ENCODE measurements at places on chromosomes 7 and 10.
A peak's percentile ranks its signal among the peaks of the same experiment; 100 is the strongest.

DNA sequence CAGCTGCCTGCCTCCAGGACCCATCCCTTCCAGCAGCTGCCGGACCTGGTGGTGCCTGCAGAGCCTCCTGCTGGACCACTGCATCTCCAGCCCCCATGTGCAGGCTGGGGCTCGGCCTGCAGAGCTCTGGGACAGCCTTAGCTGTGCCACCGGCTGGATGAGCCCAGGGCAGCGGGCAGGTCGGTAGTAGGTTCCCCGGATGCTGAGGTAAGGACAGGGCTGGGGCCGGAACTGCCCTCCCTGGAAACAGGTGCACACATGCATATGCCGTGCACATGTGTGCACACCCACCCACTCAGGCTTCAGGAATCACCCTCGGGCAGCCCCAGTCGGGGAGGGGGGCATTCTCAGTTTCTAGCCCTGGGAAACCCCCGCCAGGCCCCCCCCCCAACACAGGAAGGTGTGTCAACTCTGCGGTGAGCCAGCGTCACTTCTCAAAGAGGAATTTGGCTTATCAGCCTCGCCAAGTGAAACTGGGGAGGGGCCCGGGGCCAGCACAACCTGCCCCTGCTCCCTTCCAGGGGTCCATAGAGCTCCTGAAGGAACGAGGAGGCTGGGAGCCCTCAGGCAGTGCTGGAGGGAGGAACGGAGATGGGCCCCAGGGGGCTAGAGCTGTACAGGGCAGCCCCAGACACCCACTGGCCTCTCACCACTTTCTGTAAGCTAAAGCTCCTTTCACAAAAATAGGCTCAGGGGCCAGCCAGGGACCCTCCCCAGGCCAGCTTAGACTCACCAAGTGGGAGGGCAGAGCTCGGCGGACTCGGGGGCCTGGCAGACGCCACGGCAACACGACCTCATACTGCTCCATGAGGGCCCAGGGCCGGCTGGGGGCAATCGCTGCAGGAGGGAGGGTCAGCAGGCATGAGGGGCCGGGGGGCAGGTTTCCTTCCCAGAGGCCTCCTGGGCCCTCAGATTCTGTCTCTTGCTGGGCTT, 1.7 kb downstream of the ADAM8 start:
- DNase-seq, result no peak

GRCh38 chr7:1242256-1242605, 9.6 kb downstream of the UNCX start:
- no peak for DNase-seq

- DNase-seq, result no peak
These were observed 457 bp downstream of the PLOD3 start for GRCh38 chr7:101216860-101217387.

- DNase-seq, result no peak
These were observed 147.1 kb upstream of the GHITM start for GRCh38 chr10:83991986-83992753.

DNA sequence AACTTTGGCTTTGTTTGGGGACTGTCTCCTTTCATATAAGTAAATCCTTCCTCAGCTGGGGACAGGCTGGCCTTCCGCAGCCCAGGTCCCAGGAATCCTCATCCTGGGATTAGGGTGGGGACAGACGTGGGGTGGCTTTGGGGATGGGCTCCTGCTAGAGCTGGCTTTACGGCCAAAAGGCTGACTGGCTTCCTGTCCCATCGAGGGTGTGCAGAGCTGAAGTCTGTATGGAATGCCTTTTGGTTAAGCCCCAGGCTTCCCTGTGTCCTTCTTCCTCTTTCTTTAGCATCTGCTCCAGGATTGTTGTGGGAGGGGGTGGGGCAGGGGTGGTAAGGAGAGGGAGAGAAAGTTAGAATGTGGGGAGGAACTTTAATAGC, 59.4 kb upstream of the AQP1 start:
- no peak for DNase-seq

DNA sequence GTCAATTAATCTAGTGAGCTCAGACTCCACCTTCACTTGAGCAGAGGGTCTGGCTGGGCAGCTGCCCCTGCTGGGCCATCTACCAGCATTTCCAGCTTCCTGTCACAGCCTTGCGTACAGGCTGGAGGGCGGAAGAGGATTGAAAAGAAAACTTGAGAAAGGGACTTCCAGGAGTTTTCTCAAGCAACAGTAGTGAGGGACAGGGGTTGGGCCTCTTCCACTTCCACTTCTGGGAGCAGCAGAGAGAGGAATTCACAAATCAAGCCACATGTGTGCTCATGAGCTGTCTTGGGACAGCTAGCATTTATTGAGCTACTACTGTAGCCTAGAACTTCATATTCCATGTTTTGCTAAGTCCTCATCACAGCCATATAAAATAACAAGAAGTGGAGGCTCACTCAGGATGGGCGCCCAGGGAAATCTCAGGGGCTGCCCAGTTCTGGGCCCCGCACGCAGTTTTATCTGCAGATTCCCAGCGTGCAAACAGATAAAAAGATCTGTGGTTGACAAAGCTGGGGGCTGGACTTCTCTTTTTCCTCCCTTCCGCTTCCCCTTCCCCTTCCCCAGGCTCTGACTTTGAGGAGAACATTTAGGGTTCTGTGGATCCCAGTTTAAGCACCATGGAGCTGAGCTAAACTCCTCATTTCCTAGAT, 135.8 kb downstream of the RGS10 start:
- DNase-seq, result no peak

GRCh38 chr10:70952401-70952800, 64.0 kb upstream of the PCBD1 start:
- DNase-seq, result no peak

DNA sequence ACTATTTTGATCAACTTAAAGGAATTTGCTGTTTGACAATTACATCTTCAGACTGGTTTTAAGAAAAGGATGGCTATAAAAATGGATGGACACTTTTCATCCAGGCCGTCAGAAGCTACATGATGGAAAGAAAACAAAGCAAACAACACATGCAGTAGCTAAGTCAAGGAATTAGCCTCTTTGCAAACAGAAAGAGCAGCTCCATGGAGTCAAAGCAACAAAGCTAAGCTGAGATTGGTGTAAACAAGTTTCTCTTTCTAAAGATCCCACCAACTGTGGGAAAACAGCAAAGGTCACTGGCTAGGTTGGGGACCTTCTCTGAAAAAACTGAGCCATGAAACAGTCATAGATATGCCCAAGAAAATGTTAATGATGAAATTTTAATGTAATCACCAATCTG, 98.9 kb downstream of the RNF133 start:
- DNase-seq, result no peak

- DNase-seq, result no peak
These were observed 2.1 kb downstream of the SCD start for GRCh38 chr10:100349087-100349486.

DNA sequence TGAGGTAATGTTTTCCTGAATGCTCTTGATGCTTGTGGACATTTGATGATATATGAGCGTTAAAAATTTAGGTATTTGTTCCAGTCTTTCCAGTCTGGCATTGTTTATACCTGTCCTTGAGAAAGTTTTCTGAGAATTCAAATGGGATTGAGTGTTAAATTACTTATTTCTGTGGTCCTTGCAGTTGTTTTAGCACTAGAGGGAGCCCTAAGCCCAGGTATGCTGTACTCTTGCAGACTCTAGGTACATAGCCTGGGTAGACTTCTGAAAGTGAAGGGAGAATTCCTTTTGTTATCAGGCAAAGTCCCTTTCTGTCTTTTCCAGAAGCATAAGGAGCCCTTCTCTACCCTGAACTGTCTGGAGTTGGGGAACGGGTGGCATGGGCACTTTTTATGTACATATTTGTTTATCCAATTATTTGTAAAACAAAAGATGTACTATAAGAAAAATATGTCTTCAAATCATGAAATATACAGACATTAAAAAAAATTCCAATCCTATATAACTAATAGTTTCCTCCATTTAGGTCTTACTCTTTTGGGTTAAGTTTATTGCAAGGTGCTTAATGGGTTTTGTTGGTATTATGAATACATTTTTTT, 262.1 kb downstream of the ATRNL1 start:
- DNase-seq, result peak; percentile 44

DNA sequence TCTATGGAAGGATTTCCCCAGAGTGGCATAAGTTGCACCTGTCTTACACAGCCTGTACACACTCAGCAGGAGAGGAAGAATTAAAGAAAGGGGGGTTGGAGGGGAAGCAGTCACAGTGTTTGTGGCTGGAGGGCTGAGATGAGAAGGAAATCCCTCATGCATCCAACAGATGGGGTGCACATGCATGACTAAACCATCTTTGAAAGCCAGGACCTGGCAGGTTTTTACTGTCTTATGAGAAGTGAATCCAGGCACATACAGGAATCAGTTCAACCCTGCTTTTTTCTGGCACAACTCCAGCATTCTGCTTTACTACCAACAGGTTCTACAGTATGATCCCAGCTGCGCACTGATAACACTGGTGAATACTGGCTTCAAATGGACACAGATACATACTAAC, 107.7 kb downstream of the CACNA2D1 start:
- DNase-seq, result peak; percentile 87

DNA sequence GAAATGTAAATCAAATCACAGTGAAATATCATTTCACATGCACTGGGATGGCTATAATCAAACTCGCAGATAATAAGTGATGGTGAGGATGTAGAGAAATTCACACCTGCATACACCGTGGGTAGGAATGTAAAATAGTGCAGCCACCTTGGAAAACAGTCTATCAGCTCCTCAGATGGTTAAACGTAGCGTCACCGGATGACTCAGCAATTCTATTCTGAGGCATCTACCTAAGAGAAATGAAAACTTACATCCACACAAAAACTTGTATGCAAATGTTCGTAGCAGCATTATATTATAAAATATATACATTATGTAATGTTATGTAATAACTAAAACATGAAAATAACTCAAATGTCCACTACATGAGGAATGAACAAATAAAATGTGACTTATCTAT, 38.9 kb downstream of the SH3PXD2A start:
- no peak for DNase-seq

DNA sequence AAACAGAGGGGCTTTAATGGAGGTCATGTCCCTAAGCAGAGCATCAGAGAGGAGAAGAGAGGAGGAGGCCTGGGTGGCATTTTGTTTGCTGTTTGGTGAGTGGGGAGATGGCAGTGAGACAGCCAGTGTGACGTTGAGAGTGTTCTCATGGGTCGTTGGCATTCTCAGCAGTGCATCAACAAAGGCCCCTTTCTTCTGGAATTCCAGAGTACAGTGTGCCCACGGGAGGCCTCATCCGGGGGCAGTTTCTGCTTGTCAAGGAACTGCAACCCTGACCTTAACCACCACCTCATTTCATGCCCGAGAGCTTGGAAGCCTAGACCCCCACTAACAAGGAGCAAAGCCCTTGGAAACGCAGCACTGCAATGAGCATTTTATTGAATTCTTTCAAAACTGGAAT, 92.9 kb downstream of the CELF2 start:
- no peak for DNase-seq

DNA sequence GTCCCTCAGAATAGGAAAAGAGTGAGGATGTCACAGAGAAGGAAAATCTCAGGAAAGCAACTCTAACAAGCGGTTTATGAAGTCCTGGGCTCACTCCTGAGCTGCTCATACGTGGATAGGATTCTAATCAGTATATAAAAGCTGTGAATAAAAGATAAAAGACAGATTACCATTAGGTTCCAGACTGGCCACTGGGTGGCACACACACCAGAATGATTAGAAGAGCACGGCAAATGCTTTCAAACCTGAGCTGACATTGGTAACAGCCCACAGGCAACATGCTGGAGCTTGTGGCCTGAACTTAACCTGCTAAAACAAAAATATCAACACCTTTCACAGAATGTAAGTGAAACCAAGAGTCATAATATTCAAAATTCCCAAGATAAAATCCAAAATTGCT, 370.8 kb downstream of the GRID1 start:
- DNase-seq, result peak; percentile 7

DNA sequence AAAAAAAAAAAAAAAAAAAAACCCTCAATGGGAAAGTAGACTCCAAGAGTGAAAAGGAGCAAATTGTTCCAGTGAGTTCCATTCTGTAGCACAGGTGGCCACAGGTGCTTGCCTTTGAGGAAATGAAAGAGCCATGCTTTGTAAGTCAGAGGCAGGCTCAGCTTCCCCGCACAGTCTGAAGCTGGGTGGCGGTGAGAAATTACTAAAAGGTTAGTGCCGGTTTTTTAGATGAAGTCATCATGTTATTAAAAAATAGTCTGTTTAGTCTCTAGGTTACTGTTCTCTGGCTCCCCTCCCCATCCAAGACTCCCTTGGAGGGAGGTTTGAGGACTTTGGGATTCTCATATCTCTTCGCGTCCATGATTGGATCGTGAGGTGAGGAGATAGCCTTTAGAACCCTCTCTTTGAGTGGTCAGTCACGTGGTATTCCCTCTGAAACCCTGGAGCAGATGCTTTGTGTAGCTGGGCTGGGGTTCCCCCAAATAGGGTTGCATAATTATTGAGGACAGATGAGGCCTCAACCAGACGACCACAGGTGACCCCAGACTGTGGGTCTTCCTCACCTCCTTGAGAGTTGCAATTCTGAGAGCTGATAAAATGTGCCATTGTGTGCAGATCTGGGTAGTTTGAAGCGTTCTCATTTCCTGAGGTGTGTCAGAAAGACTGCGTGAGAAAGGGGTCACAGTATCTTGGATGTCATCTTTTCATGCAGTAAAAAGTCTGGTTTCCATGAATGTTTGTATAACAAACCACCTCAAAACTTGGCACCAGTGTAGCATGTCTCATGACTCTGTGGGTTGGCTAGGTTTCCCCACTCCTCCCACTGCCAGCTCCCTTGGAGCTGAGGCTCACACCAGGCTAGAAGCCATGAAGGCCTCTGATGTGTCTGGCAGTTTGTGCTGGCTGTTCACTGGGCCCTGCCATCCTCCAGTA, 27.1 kb downstream of the OGDH start:
- peak; percentile 81 for DNase-seq

DNA sequence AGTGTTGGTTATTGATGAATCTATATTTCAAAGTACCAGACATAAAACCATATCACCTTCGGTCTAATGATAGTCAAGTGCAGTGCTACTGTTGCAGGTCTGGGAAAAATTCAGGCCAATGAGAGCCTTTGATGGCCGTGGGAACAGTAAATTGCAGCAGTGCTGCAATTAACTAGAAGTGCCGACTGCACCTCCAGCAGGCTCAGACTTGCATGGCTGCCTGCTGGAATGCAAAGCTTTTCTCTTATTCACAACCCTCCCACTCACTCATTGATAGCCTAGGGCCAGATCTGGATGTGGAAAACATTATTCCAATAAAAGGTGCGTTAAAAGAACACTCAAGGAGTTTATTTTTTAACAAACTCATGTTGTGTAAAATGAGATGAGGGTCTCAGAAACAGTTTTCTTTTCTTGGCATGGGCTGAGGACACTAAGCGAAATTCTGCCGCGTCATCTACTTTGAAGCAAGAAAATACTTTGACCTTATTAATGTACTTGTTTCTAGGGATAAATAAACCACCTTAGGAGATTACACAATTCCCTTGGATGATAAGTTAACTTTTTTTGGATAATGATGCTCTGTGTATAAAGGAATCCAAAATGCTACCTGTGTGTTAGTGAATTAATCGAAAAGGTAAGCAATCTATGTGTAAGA, 17.1 kb downstream of the PLXDC2 start:
- no peak for DNase-seq

Measured in NCI-H446 (cell line).